ENCODE measurements at places on chromosomes 5 and 9.
A peak's percentile ranks its signal among the peaks of the same experiment; 100 is the strongest.

- peak; percentile 20 for DNase-seq
Observed at GRCh38 chr5:115657881-115658233, 32.0 kb upstream of the TMED7 start.

- DNase-seq: no peak
Observed at GRCh38 chr9:136351252-136351800, 12.2 kb downstream of the DNLZ start.

DNA sequence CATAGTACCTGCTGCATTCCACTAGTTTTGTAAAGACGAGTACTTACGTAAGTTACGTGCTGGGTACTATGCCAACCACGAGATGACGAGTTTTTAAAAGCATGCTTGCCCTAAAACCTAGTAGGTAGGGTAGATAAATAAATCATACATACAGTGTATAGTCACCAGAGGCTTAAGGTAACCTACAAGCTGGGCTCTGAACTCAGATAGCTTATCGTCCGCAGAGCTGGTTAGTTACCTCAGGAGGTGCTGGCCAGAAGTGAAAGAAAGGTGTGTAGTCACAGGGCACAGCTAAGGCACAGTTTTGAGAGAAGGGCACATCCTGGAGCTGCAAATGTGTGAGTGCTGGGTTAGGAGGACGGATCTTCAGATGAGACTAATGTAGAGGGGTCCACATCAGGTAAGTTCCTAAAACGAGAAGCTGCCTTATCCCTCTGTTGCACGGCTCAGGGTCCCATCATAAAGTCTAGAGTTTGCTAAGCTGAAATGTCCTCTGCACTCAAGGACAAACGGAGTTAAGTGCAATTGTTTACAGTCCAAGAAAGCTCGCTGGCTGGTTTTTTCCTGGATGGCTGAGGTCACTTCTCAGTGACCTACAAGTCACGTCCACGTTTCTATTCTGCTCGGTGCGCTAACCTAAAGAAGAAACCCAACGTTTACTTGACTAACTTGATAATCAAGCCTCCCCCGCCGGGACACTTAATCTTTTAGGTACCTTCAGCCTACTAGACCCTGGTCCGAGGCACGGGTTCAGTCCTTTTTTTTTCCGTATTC is 1.1 kb upstream of the SNX24 start:
- no peak for DNase-seq

GRCh38 chr5:124957063-124957462 is 210.6 kb upstream of the ZNF608 start:
- DNase-seq: no peak

GRCh38 chr9:93095205-93096130 is 549 bp upstream of the CARD19 start:
- peak; percentile 98 for DNase-seq

DNA sequence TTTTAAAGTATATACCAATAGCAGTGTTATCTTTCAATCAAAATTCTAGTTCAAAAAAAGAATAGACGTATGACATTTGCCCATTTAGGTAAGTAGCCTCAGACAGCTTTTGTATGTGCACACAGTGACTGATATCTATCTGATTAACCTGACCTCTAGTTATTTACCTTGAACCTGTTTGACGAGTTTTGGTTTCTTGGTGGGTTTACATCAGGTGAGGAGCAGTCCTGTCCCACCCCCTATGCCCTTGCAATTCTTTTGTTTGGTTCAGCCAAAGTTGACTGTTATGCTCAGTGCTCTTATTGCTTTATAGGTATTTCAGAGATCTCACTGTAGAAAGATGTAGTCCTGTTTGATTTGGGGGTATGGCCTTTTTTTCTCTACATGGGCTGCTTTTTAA is 147.2 kb downstream of the ISOC1 start:
- DNase-seq: no peak

GRCh38 chr5:138963763-138964371 is 88.7 kb upstream of the LRRTM2 start:
- no peak for DNase-seq

DNA sequence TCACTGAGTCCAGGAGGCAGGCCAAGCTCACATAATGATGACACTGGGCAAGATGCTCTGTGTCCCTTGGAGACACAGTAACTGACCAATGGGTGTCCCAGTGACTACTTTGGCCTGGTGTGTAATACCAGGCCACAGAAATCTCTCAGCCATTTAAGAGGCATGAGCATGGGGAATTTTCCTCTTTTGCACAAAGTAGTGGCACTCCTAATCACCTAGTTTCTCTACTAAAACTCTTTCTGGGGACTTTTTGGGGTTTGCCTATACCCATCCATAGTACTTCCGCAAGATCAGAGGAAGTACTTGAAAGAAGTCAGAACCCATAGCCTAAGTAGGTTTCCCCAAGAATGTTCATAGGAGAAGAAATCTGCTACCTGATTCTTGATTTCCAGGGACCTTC is 161.9 kb downstream of the ARSB start:
- no peak for DNase-seq

DNA sequence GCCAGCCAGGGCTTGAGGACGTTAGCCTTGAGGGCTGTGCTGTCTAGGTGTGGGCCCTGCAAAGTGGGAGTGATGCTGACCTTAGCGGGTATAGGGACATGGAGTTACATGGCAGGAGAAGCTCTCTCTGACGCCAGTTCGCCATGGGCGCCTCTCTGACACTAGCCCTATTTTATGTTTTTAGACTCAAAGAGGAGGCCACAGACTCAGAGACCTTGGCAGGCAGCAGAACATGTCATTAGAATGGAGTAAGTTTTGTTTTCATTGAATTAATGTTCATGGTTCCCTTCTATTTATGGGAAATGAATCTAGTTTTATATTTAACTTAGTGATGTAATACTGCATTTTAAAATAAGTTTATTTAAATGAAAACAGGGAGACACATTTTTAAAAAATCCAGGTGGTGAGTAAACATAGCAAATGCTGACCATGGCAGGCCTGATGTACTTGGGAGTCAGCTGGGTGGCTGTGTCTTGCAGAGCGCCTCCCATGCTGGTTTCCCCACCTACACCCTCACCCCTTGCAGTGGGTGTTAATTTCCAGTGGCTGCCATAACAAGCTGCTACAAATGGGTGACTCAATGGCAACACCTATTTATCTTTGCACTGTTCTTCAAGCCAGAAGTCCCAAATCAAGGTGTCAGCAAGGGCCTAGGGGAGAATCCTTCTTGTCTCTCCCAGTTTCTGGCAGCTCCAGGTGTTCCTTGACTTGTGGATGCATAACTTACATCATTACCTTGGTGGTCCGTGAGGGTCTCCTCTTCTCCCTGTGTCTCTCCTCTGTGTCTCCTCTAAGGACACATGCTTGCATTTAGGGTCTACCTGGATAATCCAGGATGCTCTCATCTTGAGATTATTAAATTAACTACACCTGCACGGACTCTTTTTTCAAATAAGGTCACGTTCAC is 25.6 kb upstream of the GFPT2 start:
- no peak for DNase-seq

- DNase-seq: no peak
Observed at GRCh38 chr9:111582888-111583287, 16.6 kb downstream of the PTGR1 start.

- no peak for DNase-seq
Observed at GRCh38 chr5:4422247-4422646, 717.9 kb upstream of the ADAMTS16 start.

DNA sequence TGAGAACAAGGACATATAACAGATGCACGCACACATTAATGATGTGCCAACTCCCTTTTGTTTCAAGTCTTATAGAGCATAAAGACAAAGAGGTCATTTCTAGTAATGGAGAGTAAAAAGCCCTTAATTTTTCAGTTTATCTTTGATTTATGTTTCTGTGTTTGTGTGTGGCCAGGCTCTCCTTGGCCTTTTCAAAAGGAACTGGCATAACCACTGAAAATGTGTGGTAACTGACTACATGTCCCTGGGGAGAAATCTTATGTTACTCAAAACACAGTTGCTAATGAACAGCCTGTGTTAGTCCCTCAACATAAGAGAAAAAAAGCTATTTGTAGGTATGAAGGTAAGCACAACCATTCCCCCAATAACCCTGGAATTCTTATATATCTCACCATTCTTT is 47.6 kb upstream of the SHOC1 start:
- DNase-seq: no peak

GRCh38 chr9:84238652-84239051 is 101.9 kb downstream of the SLC28A3 start:
- DNase-seq: no peak

- DNase-seq: no peak
Observed at GRCh38 chr5:35799753-35800152, 56.9 kb upstream of the IL7R start.

- DNase-seq: no peak
Observed at GRCh38 chr5:35404701-35405100, 174.4 kb upstream of the PRLR start.

- DNase-seq: no peak
Observed at GRCh38 chr5:90113108-90113507, 296.4 kb downstream of the CETN3 start.

DNA sequence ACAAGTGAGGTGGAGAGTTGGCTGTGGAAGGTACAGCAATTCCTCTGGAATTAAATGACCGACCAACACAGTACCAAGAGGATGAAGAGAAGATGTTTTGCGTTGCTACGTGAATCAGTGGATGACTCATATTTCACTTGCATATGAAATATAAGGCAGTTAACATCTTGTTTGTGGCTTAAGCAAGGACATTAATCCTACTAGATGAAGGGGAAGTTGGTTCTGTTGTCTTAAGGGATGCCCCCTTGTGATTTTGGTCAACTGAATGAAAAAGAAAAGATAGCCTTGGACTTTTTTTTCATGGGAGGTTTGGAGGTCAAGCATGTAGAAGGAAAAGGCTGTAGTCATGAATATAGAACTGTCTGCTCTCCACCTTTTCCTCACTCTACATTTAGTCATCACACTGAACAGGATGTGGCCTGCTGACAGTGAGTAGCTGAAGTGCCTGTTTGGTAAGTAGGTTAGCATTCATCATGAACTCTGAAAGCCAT is 33.9 kb downstream of the VLDLR start:
- DNase-seq: peak; percentile 63

GRCh38 chr9:99433555-99433954 is 211.5 kb downstream of the SEC61B start:
- no peak for DNase-seq

DNA sequence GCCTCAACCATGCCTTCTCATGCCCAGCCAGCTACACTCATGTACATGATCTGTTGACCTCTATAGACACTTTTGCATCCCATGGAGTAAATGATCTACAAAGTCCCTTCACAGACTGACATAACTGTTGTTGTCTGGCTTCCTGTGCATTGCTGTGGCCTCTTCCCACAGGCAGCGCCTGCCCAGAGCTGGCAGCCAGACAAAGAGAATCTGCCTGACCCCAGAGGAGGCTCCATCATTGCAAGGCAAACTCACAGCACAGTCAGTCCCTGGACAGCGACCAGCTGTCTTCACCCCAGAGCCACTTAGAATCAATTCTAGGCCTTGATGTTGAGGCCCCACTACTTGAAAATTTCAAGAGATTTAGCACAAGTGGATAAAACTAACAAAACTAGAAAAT is 65.5 kb downstream of the INSYN2B start:
- no peak for DNase-seq

- DNase-seq: no peak
Observed at GRCh38 chr9:137828527-137829259, 48.9 kb upstream of the CACNA1B start.

GRCh38 chr9:123238365-123238764 is 30.0 kb downstream of the STRBP start:
- DNase-seq: no peak

GRCh38 chr5:90050103-90050502 is 359.5 kb downstream of the CETN3 start:
- DNase-seq: no peak

- DNase-seq: no peak
Observed at GRCh38 chr9:86275962-86276361, 6.4 kb downstream of the ISCA1 start.

GRCh38 chr5:120413686-120414085 is 50.4 kb upstream of the PRR16 start:
- no peak for DNase-seq

- no peak for DNase-seq
Observed at GRCh38 chr5:138018849-138019248, 14.0 kb downstream of the FAM13B start.

DNA sequence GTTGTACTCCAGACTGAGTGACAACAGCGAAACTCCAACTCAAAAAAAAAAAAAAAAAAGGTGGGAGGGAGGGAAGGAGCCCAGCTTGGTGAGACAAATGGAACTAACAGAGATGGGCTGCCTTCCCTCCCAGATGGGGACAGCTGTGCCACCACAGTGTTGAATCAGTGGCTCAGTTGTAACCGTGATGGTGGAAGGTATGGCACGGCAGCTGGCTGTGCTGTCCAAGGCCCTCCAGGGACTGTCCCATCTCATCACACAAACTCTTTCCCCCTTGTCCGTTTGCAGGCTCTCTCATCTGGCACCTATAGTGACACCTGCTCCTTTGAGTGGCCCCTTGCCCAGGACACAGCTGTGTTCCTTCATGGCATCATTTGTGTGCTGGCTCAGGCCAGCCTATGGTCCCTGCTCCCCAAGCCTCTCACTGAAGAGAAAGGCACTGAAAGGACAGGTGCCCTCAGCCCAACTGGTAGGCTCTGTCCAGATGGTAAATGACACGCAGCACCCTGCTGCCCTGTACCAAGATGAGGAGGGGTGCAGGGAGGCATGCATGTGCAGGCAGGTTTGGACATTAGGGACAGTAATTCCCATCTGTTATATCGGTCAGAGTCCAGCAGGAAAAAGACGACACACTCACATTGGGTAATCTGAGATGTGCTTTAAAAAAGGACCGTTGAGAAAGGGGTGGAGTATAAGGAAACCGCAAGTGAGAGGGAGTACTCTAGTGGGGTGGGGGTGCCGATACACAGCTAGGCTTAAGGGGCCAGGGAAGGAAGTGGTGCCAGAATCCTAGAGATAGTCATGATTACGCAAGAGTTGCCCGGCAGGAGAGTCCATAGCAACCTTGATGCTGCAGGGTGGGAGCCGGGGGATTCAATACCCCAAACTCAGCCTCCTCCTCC is 4.3 kb downstream of the SMIM33 start:
- DNase-seq: peak; percentile 55

- no peak for DNase-seq
Observed at GRCh38 chr9:120937127-120937526, 10.5 kb upstream of the TRAF1 start.

DNA sequence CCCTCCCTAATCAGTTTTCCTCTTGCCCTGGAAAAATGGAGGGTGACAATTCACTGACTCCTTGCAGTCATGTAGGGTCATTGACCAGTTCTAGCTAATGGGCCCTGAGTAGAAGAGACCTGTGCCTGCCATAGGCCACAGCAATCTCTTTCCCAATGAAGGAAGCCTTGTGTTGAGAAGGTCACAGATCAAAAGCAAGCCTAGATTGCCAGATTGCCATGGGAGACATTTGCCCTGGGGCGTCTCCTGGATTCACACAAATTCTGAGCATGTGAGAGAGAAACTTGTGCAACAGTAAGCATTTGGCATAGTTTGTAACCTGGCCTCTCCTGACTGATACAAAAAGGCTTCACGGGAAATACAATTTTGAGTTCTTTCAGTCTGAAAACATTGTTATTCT is 148.0 kb downstream of the NUDT12 start:
- DNase-seq: no peak

- DNase-seq: no peak
Observed at GRCh38 chr5:172313915-172314314, 30.4 kb upstream of the UBTD2 start.

Measured in AG04450 (cell line).